Right lobe of liver (tissue), 6 donors: ENCODE measurements at places on chromosomes 2 and 18. TPM values are rescaled to one million over a fixed set of nuclear protein-coding genes. Genes with fewer than 3 reads are reported as not detected.

Gene DHRS9
- 0.61 TPM for total RNA-seq

- no peak for DNase-seq
Observed at GRCh38 chr2:23330214-23330613, 54.8 kb upstream of the KLHL29 start.

Gene DAW1
- total RNA-seq, result not detected

Gene C2orf78
- not detected for total RNA-seq

Gene SP9
- not detected for total RNA-seq

DNA sequence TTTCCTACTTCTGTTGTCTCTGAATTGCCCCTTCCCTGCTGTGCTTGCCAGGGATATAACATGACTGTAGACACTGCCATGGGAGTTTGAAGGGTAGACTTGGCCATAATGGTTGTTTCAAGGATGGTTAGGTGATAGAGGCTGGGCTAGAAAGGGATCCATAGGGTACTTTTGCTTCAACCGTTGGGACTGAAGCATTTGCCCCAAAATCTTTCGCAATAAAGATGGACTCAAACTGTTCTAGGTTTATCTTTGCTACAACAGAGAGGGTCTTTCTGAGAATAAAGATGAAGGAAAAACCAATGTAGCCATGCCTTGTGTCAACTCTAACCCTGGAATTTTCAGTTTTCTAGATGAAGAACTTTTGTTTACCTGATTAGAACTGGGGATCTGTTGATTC is 27.2 kb downstream of the MSGN1 start:
- no peak for DNase-seq

Gene NLRC4
- 0.56 TPM for total RNA-seq

Gene TMEM17
- total RNA-seq, result 0.40 TPM

Gene UGT1A3
- total RNA-seq, result 23.4 TPM

- DNase-seq, result no peak
Observed at GRCh38 chr2:102895376-102895775, 133.5 kb downstream of the TMEM182 start.
